ENCODE measurements at places on chromosomes 5 and 9.

DNA sequence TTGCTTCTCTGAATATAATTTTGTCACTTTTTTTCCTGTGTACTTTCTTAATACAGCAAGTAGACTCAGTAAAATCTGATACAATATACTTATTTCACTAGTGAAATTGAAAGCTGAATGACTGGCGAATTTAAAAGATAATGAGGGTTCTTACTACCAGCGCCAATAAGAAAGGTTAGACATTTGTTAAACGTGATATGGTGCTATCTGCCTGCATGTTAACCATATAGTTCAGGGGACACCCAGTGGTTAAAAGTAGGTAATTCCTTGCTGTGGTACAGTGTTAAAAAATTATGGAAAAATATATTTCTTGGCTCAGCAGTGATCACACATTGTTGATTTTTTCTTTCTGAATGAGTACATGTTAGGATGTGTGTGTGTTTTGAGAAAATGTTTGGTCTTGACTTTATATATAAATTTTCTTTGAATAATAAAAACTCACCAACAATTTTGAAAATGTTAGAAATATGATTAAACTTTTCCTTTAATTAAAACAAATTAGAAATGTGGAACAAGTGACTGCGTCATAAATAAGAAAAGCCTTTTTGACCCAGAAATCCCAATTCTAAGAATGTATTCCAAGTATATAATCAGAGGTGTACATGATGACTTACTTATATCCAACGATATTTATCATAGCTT is 25.8 kb downstream of the CAST start:
- peak; percentile 36 for DNase-seq

- DNase-seq = no peak
Observed at GRCh38 chr9:128020692-128021091, 39.9 kb upstream of the EEIG1 start.

DNA sequence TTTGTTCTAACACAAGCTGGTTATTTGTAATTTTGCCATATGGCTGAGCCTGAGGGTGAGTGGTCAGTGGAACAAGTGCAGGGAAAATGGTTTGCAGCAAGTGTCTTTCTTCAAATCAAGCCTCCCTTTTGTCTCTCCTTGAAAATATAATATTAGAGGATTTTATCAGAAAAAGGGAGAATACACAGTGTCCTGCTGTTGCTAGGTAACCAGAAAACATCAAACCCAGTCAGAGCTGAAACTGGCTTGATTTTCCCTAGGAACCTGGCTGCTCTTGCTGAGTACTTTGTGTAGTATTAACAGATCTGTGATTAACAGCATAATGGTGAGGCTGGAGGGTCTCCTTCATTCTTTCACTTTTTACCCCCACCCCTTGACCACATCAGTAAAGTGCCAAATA is 314.0 kb downstream of the ARHGEF28 start:
- no peak for DNase-seq

GRCh38 chr9:136249877-136250559 is 4.4 kb upstream of the QSOX2 start:
- DNase-seq = no peak

DNA sequence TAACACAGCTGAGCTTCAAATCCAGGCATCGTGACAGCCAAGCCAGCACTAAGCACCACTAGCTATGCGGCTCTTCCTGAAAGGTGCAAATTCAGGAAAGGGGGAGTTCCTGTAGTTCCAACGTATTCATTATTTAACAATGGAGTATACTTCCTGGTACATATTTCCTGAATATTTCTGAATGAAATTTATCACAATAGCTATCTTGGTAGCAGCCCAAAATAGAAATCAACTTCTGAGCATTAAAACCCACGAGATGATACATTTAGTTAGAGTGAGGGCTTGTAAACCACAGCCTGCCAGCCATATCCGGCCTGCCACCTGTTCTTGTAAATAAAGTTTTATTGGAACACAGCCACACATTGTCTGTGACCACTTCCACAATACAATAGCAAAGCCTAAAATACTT is 109.7 kb upstream of the RETREG1 start:
- DNase-seq = peak; percentile 65

- DNase-seq = no peak
Observed at GRCh38 chr5:165775111-165775510, 2269.7 kb downstream of the MAT2B start.

GRCh38 chr5:133906303-133906702 is 62.1 kb downstream of the C5orf15 start:
- DNase-seq = no peak

GRCh38 chr9:137407590-137408300 is 15.2 kb downstream of the EXD3 start:
- no peak for DNase-seq

DNA sequence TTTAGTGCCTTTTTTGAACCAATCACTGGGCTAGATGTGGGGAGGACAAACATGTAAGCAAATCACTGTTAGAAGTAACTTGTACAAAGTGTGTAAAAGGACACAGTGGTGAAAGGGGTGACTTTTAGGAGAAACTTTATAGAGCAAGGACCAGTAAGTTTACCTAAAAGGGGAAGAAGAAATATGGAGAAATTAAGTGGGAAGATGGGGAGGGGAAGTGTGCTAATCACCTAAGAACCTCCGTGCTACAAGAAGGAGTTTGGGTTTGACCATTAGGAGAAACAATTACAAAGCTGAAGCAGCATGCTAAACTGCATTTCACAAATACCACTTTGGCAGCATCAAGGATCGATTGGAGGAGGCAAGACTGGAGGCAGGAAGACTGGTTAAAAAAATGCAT is 17.3 kb downstream of the ITGA1 start:
- DNase-seq = no peak

- no peak for DNase-seq
Observed at GRCh38 chr9:130194378-130194932, 22.3 kb downstream of the NCS1 start.

GRCh38 chr9:69873401-69873950 is 52.9 kb downstream of the CFAP95 start:
- no peak for DNase-seq

DNA sequence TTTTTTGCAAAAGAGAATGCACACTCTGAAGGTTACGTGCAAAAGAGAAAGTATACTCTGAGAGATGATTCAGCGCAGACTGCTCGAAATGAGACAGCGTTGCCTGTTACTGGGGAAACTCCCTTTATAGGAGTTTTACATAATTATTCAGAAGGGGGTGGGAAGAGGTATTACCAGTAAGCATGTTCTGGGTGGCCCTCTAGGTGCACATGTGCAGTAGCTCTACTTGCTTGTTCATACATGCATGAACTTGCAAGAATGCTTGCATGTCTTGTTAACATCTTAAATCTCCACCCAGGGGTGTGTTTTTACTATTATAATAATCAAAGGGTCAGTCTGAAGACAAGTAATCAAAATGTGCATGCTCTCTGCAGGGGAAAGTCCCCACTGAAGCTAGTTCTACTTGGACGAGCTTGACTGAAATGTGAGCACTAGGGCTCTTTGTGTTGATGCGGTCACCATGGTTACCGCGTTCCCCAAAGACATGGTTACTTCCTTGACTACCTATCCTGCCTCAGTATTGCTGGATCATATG is 75.5 kb downstream of the SGCD start:
- peak; percentile 88 for DNase-seq
